Gastrocnemius medialis (tissue), 4 donors: ENCODE measurements at places on chromosomes 16 and 17. TPM values are rescaled to one million over a fixed set of nuclear protein-coding genes. Genes with fewer than 3 reads are reported as not detected.
A peak's percentile ranks its signal among the peaks of the same experiment; 100 is the strongest.

DNA sequence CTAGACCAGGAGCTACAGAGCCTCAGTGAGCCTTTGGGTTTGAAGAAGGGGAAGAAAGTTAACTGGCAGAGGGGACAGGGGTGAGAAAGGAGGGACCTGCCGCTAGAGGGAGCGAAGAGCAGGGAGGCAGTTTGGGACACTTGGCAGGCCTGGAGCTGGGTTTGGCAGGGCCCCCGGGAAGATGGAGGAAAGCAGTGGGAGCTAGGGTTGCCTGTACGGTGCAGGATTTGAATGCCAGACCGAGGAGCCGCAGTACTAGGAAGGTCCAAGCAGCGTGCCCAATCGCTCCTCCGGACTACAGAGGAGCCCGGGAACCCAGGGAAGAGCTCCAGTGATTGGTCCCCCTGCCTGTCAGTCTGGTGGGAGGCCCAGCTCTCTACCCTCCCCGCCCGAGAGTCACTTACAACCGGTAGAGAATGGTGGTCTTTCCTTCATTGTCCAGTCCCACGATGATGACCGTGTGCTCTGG is 1.3 kb downstream of the ARL5C start:
- peak overlapping the region; percentile 24 for H3K27ac ChIP-seq
- H3K36me3 ChIP-seq = no peaks in the 10 kb centered on the region
- peak; percentile 89 for DNase-seq
- no peaks in the 10 kb centered on the region for H3K27me3 ChIP-seq

- no peak overlapping the region for H3K4me3 ChIP-seq
- no peaks in the 10 kb centered on the region for H3K36me3 ChIP-seq
- peak overlapping the region; percentile 77 for H3K27ac ChIP-seq
Observed at GRCh38 chr16:47310792-47311211, 150.1 kb downstream of the ITFG1 start.

GRCh38 chr16:31519759-31520431 is 7.8 kb upstream of the AHSP start:
- no peak for DNase-seq
- no peak overlapping the region for H3K27ac ChIP-seq
- H3K27me3 ChIP-seq = peaks cover 3% of the 10 kb centered on the region
- no peaks in the 10 kb centered on the region for H3K4me1 ChIP-seq

GRCh38 chr17:44331249-44331760 is 6.7 kb upstream of the SLC25A39 start:
- DNase-seq = peak; percentile 78
- no peaks in the 10 kb centered on the region for H3K27me3 ChIP-seq
- peaks cover 4% of the 10 kb centered on the region for H3K4me1 ChIP-seq
- H3K36me3 ChIP-seq = no peaks in the 10 kb centered on the region
- peak overlapping the region; percentile 36 for H3K27ac ChIP-seq

DNA sequence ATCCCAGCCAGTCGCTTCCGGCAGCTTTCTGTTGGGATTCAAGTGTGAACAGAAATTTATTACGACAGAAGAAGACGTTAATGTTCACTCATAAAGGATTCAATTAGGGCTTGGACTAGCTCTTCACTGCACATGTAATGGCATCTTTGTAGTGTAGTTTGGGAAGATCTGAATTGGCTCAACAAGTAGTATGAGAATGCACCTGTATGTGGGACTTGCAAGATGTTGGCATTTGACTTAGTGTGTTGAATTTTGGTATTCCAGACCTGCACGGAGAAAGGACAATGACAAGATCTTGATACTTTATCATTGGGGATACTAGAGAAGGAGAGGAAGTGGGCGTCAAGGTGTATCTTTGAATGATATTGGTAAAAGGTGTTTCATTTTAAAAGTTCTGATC is 1.2 kb downstream of the PSMD11 start:
- DNase-seq = no peak
- peak overlapping the region; percentile 100 for H3K4me3 ChIP-seq
- peaks cover 32% of the 10 kb centered on the region for H3K4me1 ChIP-seq
- no peaks in the 10 kb centered on the region for H3K27me3 ChIP-seq
- H3K36me3 ChIP-seq = no peaks in the 10 kb centered on the region

- no peaks in the 10 kb centered on the region for H3K36me3 ChIP-seq
- no peak for DNase-seq
- H3K4me3 ChIP-seq = no peak overlapping the region
- no peaks in the 10 kb centered on the region for H3K4me1 ChIP-seq
- H3K27ac ChIP-seq = no peak overlapping the region
Observed at GRCh38 chr16:78939597-78939996, 660.9 kb downstream of the MAF start.

GRCh38 chr17:43363926-43364285 is 34.9 kb upstream of the ARL4D start:
- H3K27ac ChIP-seq = no peak overlapping the region
- no peak for DNase-seq
- peaks cover 24% of the 10 kb centered on the region for H3K4me1 ChIP-seq

GRCh38 chr17:68435876-68436842 is 21.1 kb downstream of the WIPI1 start:
- no peak overlapping the region for H3K4me3 ChIP-seq
- H3K4me1 ChIP-seq = peaks cover 37% of the 10 kb centered on the region
- peak overlapping the region; percentile 100 for H3K27ac ChIP-seq
- H3K36me3 ChIP-seq = no peaks in the 10 kb centered on the region
- no peaks in the 10 kb centered on the region for H3K27me3 ChIP-seq
- peak; percentile 69 for DNase-seq

GRCh38 chr16:5577463-5577862 is 479.9 kb upstream of the EEF2KMT start:
- H3K36me3 ChIP-seq = no peaks in the 10 kb centered on the region
- no peaks in the 10 kb centered on the region for H3K4me1 ChIP-seq
- H3K27ac ChIP-seq = no peak overlapping the region
- no peak overlapping the region for H3K4me3 ChIP-seq
- DNase-seq = no peak

DNA sequence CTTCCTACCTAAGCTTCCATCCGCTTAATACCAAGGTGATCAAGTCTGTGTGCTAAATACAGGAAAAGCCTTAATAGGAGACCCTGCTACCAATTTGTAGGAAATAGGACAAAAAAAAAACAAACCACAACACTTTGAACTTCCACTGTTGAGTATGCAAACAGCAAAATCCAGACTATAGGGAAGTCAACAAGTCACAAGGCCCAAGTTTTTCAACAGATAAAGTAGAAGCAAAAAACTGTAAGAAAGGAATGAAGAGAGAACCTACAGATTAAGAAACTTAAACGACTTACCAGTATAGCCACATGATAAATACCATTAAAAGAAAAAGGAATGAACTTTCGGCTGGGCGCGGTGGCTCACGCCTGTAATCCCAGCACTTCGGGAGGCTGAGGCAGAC is 7.4 kb downstream of the USP22 start:
- H3K27ac ChIP-seq = peak overlapping the region; percentile 95
- H3K36me3 ChIP-seq = no peaks in the 10 kb centered on the region
- peaks cover 90% of the 10 kb centered on the region for H3K4me1 ChIP-seq
- DNase-seq = no peak
- no peaks in the 10 kb centered on the region for H3K27me3 ChIP-seq

- no peaks in the 10 kb centered on the region for H3K27me3 ChIP-seq
- H3K27ac ChIP-seq = no peak overlapping the region
- DNase-seq = no peak
Observed at GRCh38 chr16:69260019-69260418, 51.1 kb upstream of the VPS4A start.

GRCh38 chr17:19546289-19547065 is 12.8 kb downstream of the SLC47A1 start:
- H3K4me3 ChIP-seq = no peak overlapping the region
- H3K4me1 ChIP-seq = no peaks in the 10 kb centered on the region
- peak; percentile 50 for DNase-seq
- H3K36me3 ChIP-seq = peaks cover 22% of the 10 kb centered on the region
- no peaks in the 10 kb centered on the region for H3K27me3 ChIP-seq
- H3K27ac ChIP-seq = peak overlapping the region; percentile 19

DNA sequence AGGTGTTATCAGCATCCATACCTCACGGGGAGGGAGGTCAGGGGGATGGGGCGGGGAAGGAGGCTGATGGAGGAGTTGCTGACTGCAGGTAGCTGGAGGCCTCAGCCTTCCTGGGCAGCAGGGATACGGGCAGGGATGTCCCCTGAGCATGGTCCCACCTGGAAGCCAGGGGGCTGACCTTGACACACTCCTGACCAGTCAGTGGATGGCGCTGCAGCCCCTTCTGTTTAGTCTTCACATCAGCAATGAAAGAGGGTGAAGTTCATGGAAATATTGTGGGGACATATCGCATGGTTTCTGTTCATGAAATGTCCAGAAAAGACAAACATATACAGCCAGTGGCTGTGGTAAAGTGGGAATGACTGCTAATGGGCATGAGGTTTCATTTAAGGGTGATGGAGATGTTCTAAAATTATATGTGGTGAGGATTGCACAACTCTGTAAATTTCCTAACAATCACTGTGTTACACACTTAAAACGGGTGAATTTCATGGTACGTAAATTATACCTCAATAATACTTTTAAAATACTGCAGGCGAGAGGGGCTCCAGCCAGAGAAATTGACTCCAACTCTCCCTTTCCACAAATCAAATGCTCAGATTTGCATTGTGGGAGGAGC is 489.6 kb downstream of the CDH13 start:
- H3K4me3 ChIP-seq = no peak overlapping the region
- H3K36me3 ChIP-seq = no peaks in the 10 kb centered on the region
- H3K27me3 ChIP-seq = no peaks in the 10 kb centered on the region
- H3K27ac ChIP-seq = peak overlapping the region; percentile 48
- no peak for DNase-seq

DNA sequence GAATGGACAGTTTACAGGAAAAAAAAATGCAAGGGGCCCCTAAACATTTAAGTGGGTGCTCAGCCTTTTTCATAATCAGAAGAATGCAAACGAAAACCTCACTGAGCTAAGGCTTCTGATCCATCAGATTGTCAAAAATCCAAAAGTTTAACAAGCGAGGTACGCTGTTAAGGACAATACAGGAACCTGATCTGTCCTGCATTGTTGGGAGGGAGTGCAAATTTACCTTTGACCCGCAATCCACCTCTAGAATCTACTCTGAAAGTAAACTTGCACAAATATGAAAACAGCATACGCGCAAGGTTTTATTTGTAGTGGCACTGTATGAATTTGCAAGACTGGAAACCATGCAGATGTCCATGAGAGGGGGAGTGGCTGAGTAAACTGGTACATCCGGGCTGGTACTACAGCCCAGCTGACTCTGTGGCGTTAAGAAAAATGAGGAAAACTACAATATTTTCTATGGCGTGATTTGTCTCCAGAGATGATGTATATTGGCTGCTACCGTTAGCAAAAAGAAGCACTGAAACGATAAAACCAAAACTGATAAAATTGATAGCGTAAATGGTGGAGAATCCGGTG is 28.8 kb upstream of the ST6GALNAC1 start:
- no peak for DNase-seq
- H3K36me3 ChIP-seq = no peaks in the 10 kb centered on the region
- H3K27ac ChIP-seq = peak overlapping the region; percentile 88

GRCh38 chr17:74179576-74179975 is 23.9 kb upstream of the RPL38 start:
- H3K27me3 ChIP-seq = peaks cover 11% of the 10 kb centered on the region
- H3K4me1 ChIP-seq = no peaks in the 10 kb centered on the region
- H3K4me3 ChIP-seq = no peak overlapping the region

DNA sequence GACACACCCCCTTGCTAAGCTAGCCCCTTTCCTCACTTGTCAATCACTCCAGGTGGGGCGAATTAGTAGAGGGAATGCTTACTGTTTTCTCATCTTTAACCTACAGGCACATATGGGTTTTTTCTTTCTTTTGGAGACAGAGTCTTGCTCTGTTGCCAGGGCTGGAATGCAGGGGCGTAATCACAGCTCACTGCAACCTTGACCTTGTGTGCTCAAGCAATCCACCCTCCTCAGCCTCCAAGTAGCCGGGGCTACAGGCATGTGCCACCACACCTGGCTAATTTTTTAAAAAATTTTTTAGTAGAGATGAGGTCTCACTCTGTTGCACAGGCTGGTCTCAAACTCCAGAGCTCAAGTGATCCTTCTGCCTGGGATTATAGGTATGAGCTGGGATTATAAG is 38.7 kb upstream of the RHBDL3 start:
- no peaks in the 10 kb centered on the region for H3K27me3 ChIP-seq
- H3K4me3 ChIP-seq = no peak overlapping the region
- H3K27ac ChIP-seq = no peak overlapping the region
- H3K36me3 ChIP-seq = no peaks in the 10 kb centered on the region

GRCh38 chr17:80036715-80037477 is 454 bp downstream of the CCDC40 start:
- H3K4me3 ChIP-seq = peak overlapping the region; percentile 90
- H3K27me3 ChIP-seq = peaks cover 13% of the 10 kb centered on the region
- no peak for DNase-seq
- H3K36me3 ChIP-seq = no peaks in the 10 kb centered on the region

DNA sequence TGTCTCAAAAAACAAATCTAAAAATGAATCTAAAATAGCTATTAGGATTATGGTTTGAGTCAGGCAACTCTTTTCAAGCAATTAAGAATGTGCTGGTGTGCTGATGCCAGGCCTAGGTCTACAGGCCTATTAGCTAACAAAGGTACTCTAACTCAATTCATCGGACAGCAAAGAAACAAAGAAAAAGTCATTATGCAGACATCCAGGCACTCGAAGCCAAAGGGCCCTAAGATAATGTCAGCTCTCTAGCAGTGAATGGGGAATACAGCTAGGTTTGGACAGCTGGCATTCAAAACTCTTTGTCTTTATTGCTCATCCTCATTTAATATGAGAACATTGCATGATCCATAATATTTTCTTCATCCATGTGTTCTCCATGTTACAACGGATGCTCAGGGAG is 108.5 kb downstream of the TMEM114 start:
- no peaks in the 10 kb centered on the region for H3K4me1 ChIP-seq
- H3K4me3 ChIP-seq = no peak overlapping the region
- no peaks in the 10 kb centered on the region for H3K27me3 ChIP-seq
- H3K27ac ChIP-seq = no peak overlapping the region
- H3K36me3 ChIP-seq = no peaks in the 10 kb centered on the region

Gene DPEP3
- not detected for total RNA-seq

Gene SKAP1
- total RNA-seq = not detected

Gene SPATA32
- not detected for total RNA-seq

Gene KRTAP3-1
- not detected for total RNA-seq

Gene DHRS7C
- 64.6 TPM for total RNA-seq
